ENCODE measurements at places on chromosomes 2 and 18.

DNA sequence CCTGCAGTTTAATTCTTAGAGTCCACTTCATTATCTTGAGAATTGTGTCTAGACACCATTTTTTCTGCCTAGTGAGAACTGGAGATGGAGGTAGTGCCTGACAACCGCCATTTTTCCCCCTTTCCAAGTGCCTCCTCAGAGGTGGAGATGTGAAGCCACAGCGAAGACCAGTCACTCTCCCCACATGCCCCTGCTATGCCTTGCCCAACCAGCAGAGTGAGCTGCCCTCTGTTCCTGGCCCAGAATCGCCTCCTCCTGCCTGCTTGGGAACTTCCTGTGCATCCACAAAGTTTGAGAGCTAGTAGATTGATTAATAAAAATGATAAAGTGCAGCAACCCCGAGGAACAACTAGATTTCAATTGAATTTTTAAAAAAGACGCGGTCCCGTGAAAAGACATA lies 123.3 kb downstream of the CLIP4 start:
- peak; percentile 24 for DNase-seq

DNA sequence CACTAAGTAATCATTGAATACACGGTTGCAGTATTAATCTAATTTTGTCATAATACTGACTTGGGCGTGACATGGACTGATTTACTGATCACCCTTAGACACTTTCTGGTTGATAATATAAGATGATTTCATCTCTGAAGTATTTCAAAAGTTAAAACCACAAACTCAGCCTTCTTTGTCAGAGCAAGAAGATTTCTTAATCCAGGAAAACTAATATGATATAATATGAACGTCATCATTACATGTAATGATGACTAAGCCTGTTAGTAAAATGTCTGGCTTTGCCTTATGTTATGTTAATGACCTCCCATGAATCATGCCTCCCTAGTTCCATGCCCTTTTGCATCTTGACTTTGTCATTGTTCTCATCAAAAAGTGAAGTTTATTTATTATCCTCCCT lies 1325.0 kb upstream of the CDH2 start:
- DNase-seq: no peak

DNA sequence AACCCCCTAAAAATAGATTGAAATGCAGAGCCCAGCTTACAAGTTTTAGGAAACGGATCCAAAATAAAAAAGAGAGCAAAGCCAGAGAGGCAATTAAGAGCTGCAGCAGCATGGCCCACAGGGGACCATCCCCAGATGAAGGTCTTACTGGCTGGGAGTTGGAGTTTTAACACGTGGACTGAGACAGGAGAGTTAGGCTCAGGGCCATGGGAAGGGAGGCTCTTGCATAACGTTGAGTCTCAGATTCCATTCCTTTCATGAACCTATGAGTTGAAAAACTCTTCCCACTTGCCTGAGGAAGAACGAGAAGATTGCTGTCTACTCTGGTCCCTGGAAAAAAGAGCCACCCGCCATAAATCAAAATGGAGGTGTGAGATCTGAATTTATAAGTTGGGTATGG lies 101.8 kb upstream of the NDUFV2 start:
- no peak for DNase-seq

- no peak for DNase-seq
Observed at GRCh38 chr2:31081492-31081891, 56.7 kb downstream of the GALNT14 start.

- peak; percentile 27 for DNase-seq
Observed at GRCh38 chr18:23812546-23813440, 123.5 kb downstream of the LAMA3 start.

- DNase-seq: peak; percentile 22
Observed at GRCh38 chr2:110755491-110756078, 23.2 kb downstream of the ACOXL start.

- peak; percentile 55 for DNase-seq
Observed at GRCh38 chr2:73981081-73982001, 3.4 kb upstream of the TET3 start.

DNA sequence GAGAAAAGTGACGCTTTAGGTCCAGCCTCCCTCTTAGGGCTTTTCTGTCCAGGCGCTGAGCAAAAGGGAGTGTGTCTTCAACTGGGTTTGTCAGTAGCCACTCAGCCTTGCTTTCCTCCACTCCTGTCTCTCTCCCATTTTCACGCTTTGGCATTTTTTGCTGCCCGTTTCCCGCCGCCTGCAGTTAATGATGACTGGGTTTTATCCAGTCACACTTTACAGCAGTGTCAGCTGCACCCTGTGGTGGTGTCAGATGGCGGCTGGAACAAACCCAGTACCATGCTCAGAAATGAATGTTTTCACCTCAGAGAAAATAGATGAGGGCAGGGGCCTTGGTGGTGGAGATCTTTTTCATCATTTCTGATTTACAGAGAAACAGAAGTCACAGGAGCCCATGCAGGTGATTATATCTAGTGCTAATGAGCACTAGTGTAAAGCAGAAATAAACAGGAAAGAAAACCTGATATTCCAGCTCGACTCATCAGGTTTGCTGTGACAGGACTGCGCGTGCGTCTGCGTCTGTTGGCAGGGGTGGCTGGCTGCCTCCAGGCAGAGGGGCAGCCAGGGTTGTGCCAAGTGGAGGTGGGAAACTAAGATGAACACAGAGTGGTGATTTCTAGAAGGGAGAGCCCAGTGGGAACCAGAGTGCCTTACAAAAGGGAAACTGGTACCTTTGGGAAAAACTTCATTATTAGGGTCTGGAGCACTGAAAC lies 139.9 kb downstream of the TANC1 start:
- no peak for DNase-seq

DNA sequence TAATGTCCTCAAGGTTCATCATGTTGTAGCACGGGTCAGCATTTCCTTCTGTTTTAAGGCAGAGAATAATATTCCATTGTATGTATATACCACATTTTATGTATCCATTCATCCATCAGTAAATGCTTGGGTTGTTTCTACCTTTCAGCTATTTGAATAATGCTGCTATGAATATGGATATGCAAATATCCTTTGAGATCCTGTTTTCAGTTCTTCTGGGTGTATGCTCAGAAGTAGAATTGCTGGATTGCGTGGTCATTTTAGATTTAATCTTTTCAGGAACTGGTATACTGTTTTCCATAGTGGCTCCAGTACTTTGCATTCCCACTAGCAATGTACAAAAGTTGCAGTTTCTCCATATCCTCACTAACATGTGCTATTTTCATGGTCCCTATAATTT lies 13.4 kb upstream of the ASB1 start:
- no peak for DNase-seq

GRCh38 chr2:190634381-190634780 lies 14.5 kb upstream of the NAB1 start:
- DNase-seq: no peak

DNA sequence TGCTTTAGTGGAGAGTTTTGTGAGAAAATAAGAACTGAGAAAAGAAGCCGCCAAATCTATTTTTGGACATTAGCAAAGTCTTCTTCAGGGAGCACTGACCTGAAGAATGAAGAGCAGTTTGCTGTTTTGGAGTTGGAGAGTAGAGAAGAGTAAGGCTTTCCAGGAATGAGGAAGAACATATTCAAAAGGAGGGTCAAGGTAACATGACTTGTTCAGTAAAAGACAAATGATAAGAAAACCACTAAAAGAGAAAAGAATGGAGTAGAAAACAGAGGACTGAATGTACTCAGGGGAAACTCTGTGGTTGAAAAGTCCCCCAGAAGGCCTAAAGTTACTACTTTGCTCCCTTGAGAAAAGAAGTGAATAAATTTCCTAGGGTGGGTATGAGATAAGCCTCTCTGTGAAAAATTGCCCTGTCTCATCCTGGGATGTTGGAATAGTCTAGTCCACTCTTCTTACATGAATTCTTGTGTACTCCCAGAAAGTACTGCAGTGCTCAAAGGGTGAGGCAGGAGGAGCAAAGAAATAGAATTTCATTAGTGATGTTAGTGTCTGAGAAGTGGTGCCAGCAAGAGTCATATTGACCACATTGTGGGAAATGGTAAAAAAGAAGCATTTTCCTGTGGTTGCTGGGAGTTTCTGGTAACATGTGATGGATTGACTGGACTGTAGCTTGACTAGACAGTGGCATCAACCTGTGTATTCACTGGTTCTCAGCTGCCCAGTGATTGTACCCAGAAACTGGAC lies 27.8 kb downstream of the MBD5 start:
- DNase-seq: no peak

DNA sequence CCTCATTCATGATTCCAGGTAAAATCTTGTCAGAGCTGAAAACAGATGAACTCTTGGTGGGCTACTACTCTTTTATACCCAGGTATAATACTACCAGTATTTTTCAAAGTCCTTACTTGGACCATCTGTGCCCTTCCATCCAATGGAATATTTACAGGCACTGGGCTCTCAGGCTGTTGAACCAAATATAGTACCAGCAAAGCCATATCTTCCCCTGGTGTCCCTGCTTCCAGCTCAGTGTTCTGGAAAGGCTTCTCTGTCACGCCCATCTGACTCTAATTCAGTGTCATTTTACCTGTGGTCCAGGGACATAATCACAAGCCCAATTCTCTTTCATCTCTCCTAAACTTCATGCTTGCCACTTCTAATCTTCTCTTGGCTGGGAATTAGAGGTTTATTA lies 119.2 kb upstream of the STK17B start:
- DNase-seq: no peak

DNA sequence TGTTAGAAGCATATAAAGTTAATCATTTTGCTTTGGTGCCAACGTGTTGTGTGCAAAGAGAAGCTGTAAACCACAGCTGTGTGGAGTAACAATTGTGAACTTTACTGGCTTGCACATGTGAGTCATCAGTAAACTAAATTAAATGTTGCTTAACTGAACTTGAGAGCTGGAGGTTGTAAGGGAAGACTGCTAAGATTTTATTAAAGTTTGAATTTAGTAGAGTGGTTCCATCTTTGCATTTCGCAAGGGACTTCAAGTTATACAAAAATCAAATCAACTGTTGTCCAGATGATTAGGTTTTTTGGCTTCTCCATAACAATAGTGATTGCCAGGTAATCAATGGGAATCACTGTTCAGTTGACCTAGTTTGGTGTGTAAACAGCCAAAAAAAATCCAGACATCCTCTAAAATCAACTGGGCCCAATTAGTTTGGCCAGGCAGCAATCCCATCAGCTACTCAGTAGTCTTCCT lies 247.4 kb downstream of the MYO3B start:
- peak; percentile 49 for DNase-seq

DNA sequence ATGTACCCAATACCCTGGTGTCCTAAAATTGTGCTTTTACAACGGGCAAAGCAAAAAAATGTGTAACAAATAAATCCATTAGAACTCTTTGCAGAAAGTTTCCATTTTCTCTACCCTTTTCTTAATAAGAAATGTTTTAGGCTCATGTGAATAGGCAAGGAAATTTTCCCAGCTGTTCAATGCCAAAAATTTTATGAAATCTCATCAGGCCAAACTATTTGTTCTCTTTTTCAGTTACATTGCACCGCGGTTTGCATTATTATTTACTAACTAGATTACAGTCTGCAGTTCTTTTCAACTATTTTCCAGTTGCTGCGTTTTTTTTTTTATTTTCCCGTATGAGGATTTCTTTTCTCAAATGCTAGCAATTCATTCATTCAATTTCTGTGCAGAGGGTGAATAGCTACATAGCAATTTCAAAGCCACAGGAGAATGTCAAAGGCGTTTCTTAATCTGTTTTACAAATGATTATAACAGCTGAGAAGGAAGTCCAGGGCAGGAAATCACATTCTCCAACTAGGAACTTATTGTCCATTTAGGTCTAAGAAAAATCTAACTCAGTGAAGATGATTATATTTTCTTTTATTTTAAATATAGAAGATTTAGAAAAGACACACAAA lies 367.5 kb upstream of the MMADHC start:
- DNase-seq: no peak

DNA sequence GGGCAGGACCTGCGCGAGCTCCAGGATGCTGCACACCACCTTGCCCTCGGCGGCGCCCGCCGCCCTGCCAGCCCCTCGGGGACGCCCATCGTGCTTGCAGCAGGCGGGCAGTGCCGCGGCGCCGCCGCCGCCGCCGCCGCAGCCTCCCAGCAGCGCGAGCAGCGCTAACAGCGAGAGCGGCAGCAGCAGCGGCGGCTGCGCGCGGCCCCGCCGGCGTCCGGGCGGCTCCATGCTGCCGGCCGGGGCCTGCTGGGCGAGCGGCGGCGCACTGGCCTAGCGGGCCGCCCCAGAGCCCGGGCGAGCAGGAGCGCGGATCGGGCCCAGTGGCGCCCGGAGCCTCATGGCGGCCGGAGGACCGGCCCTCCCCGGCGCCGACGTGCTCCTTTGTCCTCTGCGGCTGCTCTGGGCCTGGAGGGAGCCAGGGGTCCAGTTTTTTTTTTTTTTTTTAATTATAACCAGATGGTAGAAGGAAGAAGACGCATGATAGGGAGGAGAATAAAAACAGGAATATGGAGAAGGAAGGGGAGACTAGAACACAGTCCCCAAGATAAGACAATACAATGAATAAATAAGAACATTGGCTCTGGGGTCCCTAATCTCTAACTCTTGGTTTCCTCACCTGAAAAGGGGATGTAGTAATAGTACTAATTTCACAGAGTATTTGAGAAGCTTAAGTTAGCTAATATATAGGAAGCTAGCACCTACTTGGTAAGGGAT lies 17.1 kb upstream of the ANKRD62 start:
- no peak for DNase-seq

DNA sequence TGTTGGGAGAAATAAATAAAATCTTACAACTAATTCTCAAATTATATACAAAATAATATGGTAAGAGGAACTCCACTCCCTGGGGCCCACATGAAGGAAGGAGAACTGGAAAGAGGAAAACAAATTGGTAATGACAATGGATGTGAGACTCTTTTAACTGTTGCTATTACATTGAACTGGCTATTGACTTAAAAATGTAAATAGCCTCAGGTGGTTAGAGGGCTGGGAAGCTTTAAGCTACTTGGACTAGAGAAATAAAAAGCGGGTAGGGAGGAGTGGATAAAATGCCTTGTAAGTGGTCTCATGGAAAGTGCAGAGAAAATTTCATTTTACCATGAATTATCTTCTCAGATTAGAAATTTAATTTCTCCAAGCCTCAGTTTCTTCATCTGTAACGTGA lies 64.1 kb downstream of the KCNJ3 start:
- DNase-seq: no peak

- DNase-seq: no peak
Observed at GRCh38 chr2:47221039-47221438, 65.9 kb upstream of the STPG4 start.

DNA sequence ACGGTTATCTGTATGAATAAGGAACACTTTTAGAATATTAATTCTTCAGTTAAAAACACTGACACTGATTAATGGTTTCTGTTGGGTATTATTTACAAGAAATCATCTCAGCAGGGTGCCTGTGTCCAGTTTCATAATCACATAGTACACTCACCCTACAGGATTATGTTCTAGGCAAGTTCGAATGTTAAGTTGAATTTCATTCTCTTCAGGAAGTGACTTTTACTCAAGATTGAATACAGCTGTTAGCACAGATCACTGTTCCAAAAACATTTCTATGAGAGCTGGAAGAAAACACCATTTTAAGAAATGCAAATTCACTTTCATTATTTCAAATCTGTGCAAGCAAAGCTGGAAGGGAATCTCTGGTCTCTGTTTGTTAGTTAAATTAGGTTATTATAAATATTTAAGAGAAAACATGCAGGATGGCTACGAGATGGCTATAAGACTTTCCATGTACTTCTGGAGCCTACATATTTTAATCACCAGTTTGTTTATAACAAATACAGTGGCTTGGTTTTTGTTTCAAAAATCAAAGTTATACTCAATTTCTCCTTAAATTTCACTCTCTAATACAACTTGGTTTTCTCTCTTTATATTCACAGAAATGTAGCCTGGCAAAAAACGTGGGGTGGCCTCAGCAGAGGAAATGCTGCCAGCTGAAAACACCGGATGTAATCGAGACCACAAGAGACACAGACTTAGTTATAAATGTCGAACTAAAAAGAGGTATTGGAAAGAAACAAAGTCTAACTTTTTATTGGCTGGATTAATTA lies 65.8 kb downstream of the RBMS1 start:
- DNase-seq: peak; percentile 10

Data from small intestine (tissue), 16 donors.